ENCODE measurements at places on chromosomes 5 and 9.

DNA sequence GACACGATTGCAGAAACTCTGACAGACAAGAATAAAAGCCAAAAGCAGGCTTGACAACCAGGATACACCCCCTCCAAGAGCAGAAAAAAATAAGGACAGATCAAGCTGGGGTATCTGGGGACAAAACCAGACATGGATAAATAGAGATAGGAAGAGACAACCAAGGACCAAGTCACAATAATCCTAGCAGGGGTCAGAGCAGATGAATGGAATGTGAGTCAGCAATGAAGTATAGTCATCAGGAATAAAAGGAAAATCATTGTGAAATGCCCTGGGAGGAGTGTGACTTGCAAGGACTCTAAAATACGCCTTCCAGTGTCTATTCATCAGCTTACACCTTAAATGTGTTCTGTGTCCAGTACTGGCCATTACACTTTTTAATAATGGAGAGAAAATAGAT lies 206.8 kb downstream of the CAAP1 start:
- DNase-seq: no peak

- DNase-seq: no peak
Measured at GRCh38 chr5:19047277-19047676, 940.7 kb downstream of the CDH18 start.

DNA sequence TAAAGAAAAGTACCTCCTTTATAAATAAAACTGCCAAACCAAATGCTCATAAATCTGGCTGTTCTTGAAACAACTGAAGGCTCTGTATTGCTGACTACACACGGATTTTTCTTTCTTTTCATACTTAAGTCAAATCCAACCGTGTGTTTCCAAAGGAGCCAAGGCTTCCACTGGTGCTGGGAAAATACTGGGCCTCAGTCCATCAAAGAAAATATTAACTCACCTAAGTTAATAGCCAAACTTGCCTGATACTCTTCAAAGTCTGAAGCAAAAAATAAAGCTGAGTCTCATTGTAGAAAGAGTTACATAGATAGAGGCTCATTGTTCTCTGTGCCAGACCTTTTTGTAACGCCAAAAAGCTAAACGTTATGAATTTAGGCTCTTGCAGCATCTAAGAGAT lies 350.4 kb upstream of the CDH9 start:
- no peak for DNase-seq

- DNase-seq: no peak
Measured at GRCh38 chr9:98873951-98874371, 66.5 kb downstream of the GALNT12 start.

All from Kasumi-1 (cell line).